ENCODE measurements at places on chromosomes 12 and 14.

- no peak overlapping the region for H3K27ac ChIP-seq
- DNase-seq, result no peak
- H3K4me3 ChIP-seq, result no peak overlapping the region
- no peaks in the 10 kb centered on the region for H3K36me3 ChIP-seq
- no peaks in the 10 kb centered on the region for H3K27me3 ChIP-seq
- no peaks in the 10 kb centered on the region for H3K4me1 ChIP-seq
Observed at GRCh38 chr14:74974364-74975058, 19.1 kb upstream of the PGF start.

GRCh38 chr14:58100735-58101368, 51.2 kb downstream of the ARMH4 start:
- no peaks in the 10 kb centered on the region for H3K36me3 ChIP-seq
- DNase-seq, result no peak
- H3K27me3 ChIP-seq, result no peaks in the 10 kb centered on the region
- no peak overlapping the region for H3K4me3 ChIP-seq
- H3K4me1 ChIP-seq, result no peaks in the 10 kb centered on the region
- H3K27ac ChIP-seq, result no peak overlapping the region

- H3K27ac ChIP-seq, result no peak overlapping the region
- no peaks in the 10 kb centered on the region for H3K36me3 ChIP-seq
- no peaks in the 10 kb centered on the region for H3K27me3 ChIP-seq
- H3K4me3 ChIP-seq, result no peak overlapping the region
- H3K4me1 ChIP-seq, result no peaks in the 10 kb centered on the region
- DNase-seq, result no peak
Observed at GRCh38 chr12:47862881-47863280, 41.9 kb downstream of the VDR start.

DNA sequence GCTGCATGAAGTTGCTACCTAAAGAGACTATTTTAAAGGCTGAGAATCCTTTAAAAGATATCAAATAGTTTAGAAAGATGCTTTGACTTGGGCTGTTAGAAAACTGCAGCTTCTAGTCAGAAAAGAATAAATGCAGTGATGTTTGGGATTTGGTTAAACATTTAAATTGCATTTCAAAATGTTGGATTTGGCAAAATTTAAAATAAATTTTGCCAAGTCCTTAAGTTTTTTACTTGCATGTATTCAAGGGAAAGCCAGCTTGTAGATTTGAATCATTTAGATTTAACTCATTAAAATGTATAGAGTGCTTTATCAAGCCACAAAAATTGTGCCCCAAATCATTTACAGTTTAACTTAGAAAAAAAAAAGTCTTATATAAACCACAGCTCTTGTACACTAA, 109.7 kb downstream of the ANKS1B start:
- DNase-seq, result no peak
- H3K4me3 ChIP-seq, result no peak overlapping the region
- H3K36me3 ChIP-seq, result no peaks in the 10 kb centered on the region
- no peaks in the 10 kb centered on the region for H3K27me3 ChIP-seq

DNA sequence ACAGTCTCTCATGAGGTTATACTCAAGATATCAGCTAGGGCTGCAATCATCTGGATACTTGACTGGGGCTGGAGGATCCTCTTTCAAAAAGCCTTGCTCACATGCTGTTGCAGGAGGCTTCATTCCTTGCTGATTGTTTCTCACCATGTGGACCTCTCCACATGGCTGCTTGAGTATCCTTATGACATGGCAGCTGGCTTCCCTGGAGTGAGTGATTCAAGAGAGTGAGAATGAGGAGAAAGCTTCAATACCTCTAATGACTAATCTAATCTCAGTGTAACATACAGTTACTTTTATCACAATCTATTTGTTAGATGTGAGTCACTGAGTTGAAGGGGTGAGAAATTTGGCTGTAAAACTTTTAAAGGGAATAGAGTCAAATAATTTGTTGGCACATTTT, 14.4 kb upstream of the SDR39U1 start:
- no peaks in the 10 kb centered on the region for H3K36me3 ChIP-seq
- H3K27ac ChIP-seq, result no peak overlapping the region
- H3K4me1 ChIP-seq, result no peaks in the 10 kb centered on the region
- DNase-seq, result no peak

- H3K36me3 ChIP-seq, result no peaks in the 10 kb centered on the region
- H3K27me3 ChIP-seq, result no peaks in the 10 kb centered on the region
- no peak overlapping the region for H3K27ac ChIP-seq
- H3K4me1 ChIP-seq, result peaks cover 14% of the 10 kb centered on the region
Observed at GRCh38 chr12:108861878-108862587, 4.7 kb upstream of the SSH1 start.

DNA sequence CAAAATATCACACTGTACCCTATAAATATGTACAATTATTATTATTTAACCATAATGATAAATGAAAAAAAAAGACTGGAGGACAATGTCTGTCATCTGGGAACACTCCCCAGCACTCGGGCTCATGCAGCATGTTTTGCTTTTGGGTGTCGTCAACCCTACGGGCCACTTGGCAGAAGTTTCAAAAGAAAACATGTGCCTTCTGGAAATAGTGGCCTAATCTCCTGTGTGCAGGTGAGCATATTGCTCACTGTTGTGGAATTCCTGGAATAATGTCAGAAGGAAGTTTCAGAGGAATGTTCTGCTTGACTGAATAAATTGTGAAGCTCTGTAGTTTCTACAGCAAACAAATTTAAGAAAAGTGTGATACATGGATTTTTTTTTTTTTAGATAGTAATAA, 298.3 kb downstream of the SSPN start:
- no peaks in the 10 kb centered on the region for H3K27me3 ChIP-seq
- H3K4me3 ChIP-seq, result no peak overlapping the region
- no peak overlapping the region for H3K27ac ChIP-seq

GRCh38 chr14:102819176-102819628, 42.0 kb downstream of the TRAF3 start:
- H3K36me3 ChIP-seq, result no peaks in the 10 kb centered on the region
- no peak overlapping the region for H3K27ac ChIP-seq
- no peaks in the 10 kb centered on the region for H3K27me3 ChIP-seq
- peak; percentile 16 for DNase-seq
- peaks cover 45% of the 10 kb centered on the region for H3K4me1 ChIP-seq
- H3K4me3 ChIP-seq, result no peak overlapping the region

DNA sequence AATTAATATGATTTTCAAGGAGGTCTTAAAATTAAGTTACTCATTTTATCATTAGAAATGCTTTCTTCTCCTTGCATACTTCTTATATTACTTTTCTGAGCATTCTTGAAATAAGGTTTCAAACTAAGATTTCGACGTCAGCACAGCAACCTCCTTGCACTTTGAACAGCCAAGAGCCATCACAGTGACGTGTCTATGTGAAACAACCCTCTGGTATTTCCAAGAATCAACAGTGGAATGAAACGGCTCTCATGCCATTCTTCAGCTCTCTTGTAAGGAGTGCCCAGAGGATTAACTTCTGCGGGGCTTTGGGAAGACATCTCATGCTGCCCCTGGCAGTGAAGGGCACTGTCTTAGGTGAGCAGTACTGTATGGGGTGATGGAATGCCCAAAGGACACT, 109.2 kb downstream of the EFCAB11 start:
- no peak overlapping the region for H3K27ac ChIP-seq
- H3K36me3 ChIP-seq, result no peaks in the 10 kb centered on the region
- H3K4me1 ChIP-seq, result no peaks in the 10 kb centered on the region
- no peak overlapping the region for H3K4me3 ChIP-seq

DNA sequence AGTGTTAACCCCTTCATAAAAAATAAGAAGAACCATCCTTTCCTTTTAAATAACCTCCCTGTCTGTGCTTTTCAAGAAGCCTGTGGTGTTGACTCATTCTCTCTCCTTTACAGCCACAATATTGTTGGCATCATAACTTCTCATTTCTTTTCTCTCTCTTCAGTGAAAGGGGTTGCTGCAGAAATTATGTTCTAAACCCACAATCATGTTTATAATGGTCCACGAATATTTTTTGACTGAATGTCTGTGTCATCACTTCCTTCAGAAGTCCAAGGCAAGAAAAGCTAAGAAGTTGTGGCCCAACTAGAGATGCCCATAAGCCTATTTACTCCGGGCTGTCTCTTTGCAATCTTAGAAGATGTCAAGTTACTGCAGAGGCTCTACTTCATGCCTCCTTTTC, 488.3 kb downstream of the APAF1 start:
- H3K36me3 ChIP-seq, result no peaks in the 10 kb centered on the region
- H3K27ac ChIP-seq, result no peak overlapping the region
- DNase-seq, result no peak
- H3K4me1 ChIP-seq, result no peaks in the 10 kb centered on the region
- H3K4me3 ChIP-seq, result no peak overlapping the region
- H3K27me3 ChIP-seq, result no peaks in the 10 kb centered on the region

DNA sequence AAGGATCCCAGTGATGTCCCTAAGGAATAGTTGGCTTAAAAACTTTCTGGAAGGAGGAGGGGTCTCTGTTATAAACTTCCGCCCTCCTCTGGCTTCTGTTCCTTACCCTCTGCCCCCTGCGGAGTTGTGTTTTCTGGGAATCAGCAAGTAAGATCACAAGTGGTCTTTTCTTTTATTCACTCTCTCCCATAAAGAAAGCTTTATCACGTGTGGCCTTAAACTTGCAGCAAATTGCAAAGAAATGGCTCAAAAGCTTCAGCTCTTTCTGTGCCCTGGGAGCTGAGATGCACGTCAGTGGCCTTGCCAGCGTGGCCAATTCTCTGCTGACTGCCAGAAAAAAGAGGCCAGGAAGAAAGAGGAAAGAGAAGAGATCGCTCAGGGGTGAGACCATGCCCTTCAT, at the start of gene SLCO1C1:
TSS of gene SLCO1C1 (plus strand) at position 101 of the 400 bp plus-strand sequence. CDS start 4,245 bp downstream, outside the sequence.
- no peaks in the 10 kb centered on the region for H3K36me3 ChIP-seq
- H3K27me3 ChIP-seq, result no peaks in the 10 kb centered on the region
- H3K27ac ChIP-seq, result no peak within 1 kb of the TSS
- H3K4me1 ChIP-seq, result no peaks in the 10 kb centered on the region

- H3K27ac ChIP-seq, result no peak overlapping the region
- no peaks in the 10 kb centered on the region for H3K27me3 ChIP-seq
- H3K36me3 ChIP-seq, result no peaks in the 10 kb centered on the region
- no peak for DNase-seq
- peaks cover 5% of the 10 kb centered on the region for H3K4me1 ChIP-seq
- H3K4me3 ChIP-seq, result no peak overlapping the region
Observed at GRCh38 chr12:106767206-106767605, 7.3 kb upstream of the RIC8B start.

- no peak overlapping the region for H3K27ac ChIP-seq
- H3K4me1 ChIP-seq, result no peaks in the 10 kb centered on the region
- no peak for DNase-seq
- no peaks in the 10 kb centered on the region for H3K36me3 ChIP-seq
Observed at GRCh38 chr14:28242895-28243294, 523.7 kb upstream of the FOXG1 start.

DNA sequence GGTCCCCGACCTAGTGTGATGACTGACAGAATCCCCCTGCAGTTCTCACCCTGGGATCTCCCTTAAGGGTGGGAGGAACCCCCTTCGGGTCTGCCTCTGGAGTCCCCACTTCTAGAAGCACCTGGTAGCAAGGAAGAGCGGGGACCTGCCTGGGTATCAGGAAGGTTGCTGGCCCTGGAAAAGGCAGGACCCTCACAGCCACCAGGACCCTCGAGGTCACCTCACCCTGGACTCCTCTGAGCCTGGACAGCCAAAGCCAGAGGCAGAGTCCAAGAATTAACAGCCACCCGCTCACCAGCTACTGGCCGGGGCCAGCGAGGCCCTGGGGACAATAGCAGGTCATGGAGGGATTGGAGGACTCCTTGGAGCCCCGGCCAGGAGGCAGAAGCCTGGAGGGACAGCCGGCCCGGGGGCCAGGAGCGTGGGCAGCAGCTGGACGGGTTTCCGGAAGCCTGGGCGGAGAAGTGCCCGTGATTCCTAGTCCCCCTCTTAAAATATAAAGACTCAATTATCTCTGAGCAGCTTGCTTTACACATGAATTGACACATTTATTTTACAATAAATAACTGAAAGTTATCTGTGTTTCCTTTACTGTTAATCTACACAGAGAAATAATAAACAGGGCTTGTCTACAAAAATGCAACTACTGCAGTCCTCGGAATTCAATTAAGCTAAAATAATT, 17.5 kb downstream of the BCL11B start:
- peaks cover 98% of the 10 kb centered on the region for H3K4me1 ChIP-seq
- DNase-seq, result no peak
- H3K27ac ChIP-seq, result peak overlapping the region; percentile 28
- peaks cover 72% of the 10 kb centered on the region for H3K36me3 ChIP-seq
- H3K4me3 ChIP-seq, result peak overlapping the region; percentile 44

- H3K27ac ChIP-seq, result no peak overlapping the region
- no peaks in the 10 kb centered on the region for H3K27me3 ChIP-seq
- no peaks in the 10 kb centered on the region for H3K4me1 ChIP-seq
- H3K4me3 ChIP-seq, result no peak overlapping the region
Observed at GRCh38 chr14:29868000-29868399, 59.6 kb downstream of the PRKD1 start.

DNA sequence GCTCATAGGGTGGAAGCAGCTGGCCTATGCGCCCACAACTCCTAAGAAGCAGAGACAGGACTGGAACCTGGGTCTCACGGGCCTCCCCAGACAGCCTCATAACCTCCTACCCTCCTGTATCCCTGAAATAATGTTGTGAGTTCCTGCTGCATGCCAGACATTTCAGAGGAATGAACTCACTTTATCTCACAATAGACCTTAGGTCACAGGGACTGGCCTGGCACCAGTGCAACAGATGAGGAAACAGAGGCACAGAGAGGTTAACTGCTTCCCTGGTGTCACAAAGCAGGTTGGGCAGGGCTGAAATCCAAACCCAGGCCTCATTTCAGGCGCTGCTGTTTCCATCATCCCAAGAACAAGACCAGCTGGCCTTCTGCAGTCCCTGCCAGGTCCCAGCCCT, 5.3 kb downstream of the PHETA1 start:
- no peaks in the 10 kb centered on the region for H3K27me3 ChIP-seq
- H3K4me1 ChIP-seq, result peaks cover 12% of the 10 kb centered on the region
- no peak overlapping the region for H3K27ac ChIP-seq
- H3K4me3 ChIP-seq, result no peak overlapping the region
- H3K36me3 ChIP-seq, result no peaks in the 10 kb centered on the region

DNA sequence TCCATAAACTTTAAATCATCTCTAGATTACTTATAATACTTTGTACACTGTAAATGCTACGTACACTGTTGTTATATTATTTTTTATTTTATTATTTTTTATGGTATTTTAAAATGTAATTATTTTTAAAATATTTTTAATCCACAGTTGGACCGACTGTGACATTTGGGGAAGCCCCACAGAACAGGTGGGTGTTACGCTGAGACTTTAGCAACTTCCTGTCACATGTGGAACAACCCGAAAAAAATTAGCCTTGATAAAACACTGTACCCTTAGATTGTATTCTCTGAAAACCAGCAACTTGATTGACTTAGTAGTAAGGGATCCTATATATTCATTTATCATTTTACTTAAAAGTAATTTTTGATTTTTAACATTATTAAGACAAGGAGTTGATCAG, 1755.7 kb upstream of the SEL1L start:
- DNase-seq, result no peak
- no peak overlapping the region for H3K4me3 ChIP-seq
- H3K4me1 ChIP-seq, result no peaks in the 10 kb centered on the region
- H3K27me3 ChIP-seq, result no peaks in the 10 kb centered on the region
